Stimulated activated CD8-positive, alpha-beta memory T cell treated with anti-CD3 and anti-CD28 coated beads, Interleukin-15, amount 100 ng/mL, for 4 hours (primary cell): ENCODE measurements at places on chromosomes 1 and 21.

GRCh38 chr1:235702412-235702811 is 52.8 kb upstream of the GNG4 start:
- no peak for DNase-seq

- no peak for DNase-seq
These were observed 482.6 kb downstream of the TTLL7 start for GRCh38 chr1:83516369-83516768.

GRCh38 chr1:24440436-24440835 is 24.8 kb downstream of the NIPAL3 start:
- DNase-seq, result no peak

DNA sequence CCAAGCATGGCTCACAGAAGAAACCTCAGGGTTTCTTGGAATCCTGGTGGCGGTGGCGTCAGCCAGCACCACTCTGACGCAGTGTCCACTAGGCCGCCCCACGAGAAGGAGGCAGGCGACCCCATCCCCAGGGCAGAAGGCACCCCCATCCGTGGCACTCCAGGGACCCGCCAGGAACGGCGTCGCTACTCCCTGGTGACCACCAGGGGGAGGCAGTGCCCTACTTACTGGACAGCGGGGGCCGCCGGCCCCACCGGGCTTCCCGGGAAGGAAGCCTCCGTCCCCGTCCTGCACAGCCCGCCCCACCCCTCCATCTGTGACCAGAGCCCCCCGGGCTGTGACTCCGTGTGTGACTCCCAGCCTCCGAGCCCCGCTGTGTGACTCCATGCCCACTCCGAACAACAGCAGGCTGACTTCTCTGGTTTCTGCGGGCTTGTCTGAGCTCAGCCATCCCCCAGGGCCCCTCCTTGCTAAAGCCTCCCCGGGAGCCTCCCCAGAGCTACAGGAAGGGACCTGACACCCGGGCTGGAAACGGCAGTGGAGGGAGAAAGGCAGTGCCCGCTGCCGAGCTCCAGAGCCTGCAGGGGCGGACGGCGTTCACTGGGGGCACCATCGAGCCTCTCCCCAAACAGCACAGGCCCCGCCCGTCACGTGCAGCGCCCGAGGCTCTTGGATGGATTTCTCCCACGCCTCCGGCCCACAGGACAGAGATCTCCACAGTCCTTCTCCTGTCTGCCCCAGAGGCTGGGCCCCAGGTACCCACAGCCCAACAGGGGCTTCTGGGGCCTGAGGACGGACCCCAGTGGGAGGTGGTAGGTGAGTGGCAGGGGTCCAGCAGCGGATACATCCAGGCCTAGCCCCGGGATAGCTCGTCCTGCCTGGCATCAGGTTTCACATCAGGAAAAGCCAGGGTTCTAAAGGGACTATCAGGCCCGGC is 21.1 kb downstream of the KIF17 start:
- peak; percentile 38 for DNase-seq

DNA sequence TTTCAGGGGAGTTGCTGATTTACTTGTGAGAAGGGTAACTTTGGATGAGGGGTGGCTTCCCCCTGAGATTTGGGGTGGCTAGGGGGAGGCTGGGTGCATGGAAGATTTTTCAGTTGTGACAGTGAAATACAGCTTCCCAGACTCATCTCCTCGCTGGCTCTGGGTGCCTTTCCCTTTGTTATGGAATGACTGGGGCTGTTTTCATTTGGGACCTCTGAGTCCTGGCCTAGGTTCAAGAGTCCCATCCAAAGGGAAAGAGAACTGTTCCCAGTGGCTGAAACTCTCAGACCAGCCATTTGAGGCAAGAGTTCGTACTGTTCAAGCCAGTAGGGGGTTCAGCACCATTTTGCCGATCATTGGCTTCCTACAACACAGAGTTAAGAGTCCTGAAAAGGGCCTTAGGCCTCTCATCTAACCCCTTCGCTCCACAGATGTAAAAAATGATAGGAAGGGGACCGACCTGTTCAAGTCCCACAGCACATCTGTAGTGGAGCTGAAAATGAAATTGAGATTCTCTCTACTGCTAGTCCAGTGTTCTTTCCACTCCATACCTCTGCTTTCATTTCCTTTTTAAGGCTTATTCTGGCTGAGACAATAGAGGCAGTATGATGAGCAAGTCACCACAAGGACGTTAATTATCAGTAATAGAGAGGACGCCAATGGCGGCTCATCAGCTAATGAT is 958 bp downstream of the DDR2 start:
- no peak for DNase-seq

GRCh38 chr1:74388855-74389254 is 123.6 kb downstream of the LRRC53 start:
- DNase-seq, result no peak

- no peak for DNase-seq
These were observed 10.3 kb upstream of the VWA5B1 start for GRCh38 chr1:20280341-20280740.

DNA sequence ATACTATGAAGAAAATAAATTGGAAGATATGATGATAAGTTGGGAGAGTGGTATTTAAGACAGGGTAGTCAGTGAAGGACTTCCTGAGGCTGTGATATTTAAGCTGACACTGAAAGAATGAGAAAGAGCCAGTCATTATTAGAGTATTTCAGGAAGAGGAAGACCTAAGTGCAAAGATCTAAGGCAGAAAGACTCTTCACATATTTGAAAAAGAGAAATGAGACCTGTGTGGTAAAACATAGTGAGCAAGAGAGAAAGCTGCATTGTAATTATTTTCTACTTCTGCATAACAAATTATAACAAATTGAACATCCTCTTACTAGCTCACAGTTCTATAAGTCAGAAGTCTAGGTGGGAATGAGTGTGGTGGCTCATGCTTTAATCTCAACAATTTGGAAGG is 34.6 kb upstream of the DOCK7 start:
- no peak for DNase-seq

DNA sequence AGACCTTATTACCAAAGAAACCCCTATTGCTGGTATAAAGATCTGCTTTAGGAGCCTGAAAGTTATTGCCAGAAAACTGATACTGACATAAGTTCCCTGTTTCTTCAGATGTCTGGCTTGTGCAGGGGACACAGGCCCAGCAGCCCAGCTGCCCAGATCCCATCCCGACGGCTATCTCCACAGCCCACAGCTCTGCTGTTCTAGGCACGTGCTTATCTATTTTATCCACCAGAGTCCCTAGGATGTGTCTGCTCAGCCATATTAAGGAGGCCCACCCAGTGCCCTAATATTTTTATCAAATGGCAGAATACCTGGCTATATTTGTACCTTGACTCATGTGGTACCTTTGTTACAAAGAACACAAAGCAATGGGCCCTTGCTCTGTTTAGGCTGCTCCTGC is 58.9 kb downstream of the DDX20 start:
- no peak for DNase-seq

GRCh38 chr1:94462606-94463005 is 44.4 kb downstream of the ABCD3 start:
- no peak for DNase-seq

DNA sequence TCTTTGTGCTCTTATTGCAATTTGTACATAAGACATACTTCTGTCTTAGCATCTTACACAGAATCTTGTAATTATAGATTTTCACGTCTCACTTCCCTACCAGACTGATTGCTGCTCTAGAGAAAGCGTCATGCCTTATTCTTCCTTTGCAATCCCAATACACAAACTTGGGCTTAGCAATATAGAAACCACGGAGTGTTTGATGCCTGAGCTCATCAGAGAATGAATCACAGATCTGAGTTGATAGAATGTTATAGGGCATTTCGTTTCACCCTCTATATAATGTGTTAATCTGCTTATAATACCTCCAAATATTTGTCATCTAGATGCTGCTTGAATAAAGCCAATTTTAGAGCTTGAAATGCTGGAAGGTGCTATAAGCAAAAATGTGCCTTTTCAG is 6.6 kb downstream of the FMO1 start:
- DNase-seq, result no peak

- no peak for DNase-seq
These were observed 18.9 kb upstream of the RGS7 start for GRCh38 chr1:241375886-241376285.

GRCh38 chr1:192443616-192444015 is 126.8 kb downstream of the RGS21 start:
- no peak for DNase-seq

- no peak for DNase-seq
These were observed 231.9 kb downstream of the TNR start for GRCh38 chr1:175511496-175511895.

GRCh38 chr1:169891539-169891885 is 2.2 kb downstream of the SCYL3 start:
- no peak for DNase-seq

- DNase-seq, result no peak
These were observed 15.8 kb upstream of the SUMO3 start for GRCh38 chr21:44833663-44834062.

GRCh38 chr21:42358261-42358660 is 7.5 kb upstream of the TFF2 start:
- no peak for DNase-seq

- no peak for DNase-seq
These were observed 496.2 kb upstream of the RGS18 start for GRCh38 chr1:191662051-191662450.

GRCh38 chr21:33230545-33231324 is 997 bp downstream of the IFNAR2 start:
- DNase-seq, result no peak

- DNase-seq, result no peak
These were observed 2.0 kb downstream of the IFFO2 start for GRCh38 chr1:18954270-18955071.

GRCh38 chr1:227312361-227313025 is 5.8 kb downstream of the CDC42BPA start:
- DNase-seq, result no peak

DNA sequence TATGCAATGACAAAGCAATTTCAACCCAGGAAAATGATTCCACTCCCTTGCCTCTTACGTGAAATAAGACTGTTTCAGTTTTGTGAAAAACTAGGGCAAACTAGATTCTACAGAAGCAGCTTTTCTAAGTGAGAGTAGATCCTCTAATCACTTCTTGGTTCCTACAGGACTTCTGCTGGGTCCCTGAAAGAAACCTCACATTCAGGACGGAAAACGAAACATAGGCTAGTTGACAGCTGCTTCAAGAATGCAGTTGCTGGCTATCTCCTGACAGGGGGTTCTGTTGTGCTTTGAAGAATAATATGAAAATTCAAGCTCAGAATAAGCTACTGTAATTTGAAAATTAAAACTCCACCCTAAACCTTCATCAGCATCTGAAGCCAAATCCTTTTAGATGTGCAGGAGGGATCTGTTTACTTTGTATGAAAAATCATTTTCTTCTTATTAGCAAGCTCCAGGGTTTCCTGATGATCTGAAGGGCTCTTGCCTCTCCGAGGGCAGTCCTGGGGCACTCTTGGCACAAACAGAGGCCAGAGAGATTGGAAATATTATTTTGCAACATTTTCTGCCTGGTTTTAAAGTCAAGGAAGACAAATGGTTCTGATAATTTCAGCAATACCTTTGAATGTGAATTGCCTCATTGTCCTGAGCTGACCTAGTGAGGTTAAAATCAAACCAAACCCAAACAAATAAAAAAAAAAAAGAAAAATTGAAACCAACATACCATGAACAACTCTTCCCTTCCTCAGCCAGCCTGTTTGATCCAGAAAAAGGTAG is 55.0 kb downstream of the NTMT2 start:
- DNase-seq, result no peak

- no peak for DNase-seq
These were observed 147.1 kb downstream of the CACNA1E start for GRCh38 chr1:181630398-181630797.

DNA sequence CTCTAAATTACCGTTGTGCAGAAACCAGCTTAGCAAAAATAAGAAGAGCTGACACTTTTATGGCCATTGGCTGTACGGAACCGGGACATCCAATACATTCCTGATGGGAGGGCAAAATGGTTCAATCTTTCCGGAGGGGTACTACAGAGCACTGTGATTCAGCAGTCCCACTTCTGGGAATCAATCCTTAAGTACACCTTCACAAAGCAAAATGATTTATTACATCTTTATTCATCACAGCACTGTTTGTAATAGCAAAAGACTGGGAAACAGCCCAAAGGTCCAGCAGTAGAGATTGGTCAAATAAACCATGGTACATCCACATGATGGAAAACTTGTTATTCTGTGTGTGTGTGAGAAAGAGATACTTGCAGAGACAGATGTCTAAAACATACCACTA is 9.7 kb downstream of the GNG12 start:
- DNase-seq, result no peak

DNA sequence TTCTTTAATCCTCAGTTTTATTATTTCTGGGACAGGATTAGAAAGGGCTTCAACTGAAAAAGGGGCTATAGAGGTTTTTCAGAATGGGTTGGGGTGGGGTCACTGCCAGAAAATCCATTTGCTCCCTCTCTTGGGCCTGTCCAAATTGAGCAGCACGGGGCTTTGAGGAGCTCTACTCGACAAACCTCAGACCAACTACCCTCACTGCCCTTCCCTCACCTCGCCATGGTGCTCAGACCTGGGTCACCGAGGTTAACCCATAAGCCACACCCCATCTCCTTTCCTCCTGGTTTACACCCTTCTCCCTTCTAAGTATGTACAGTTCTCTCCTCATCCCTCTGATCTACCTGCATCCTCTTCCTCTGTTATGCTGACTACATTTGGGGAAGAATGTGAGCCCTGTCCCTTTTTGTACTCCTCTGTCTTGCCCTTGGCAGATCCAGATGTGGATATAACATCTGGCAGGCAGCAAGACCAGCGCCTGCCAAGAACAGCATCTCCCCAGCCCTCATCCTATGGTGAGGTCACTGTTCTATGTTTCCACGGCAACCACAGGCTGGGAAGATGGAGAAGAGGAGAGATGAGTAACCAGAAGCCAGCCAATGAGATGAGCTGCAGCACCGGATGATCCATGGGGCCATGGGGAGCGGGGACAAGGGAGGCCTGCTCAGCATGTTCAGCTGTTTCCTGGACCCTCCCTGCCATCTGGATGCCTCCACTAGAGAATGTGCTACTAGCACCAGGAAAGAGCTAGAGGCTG is 3.7 kb upstream of the FABP3 start:
- DNase-seq, result no peak

DNA sequence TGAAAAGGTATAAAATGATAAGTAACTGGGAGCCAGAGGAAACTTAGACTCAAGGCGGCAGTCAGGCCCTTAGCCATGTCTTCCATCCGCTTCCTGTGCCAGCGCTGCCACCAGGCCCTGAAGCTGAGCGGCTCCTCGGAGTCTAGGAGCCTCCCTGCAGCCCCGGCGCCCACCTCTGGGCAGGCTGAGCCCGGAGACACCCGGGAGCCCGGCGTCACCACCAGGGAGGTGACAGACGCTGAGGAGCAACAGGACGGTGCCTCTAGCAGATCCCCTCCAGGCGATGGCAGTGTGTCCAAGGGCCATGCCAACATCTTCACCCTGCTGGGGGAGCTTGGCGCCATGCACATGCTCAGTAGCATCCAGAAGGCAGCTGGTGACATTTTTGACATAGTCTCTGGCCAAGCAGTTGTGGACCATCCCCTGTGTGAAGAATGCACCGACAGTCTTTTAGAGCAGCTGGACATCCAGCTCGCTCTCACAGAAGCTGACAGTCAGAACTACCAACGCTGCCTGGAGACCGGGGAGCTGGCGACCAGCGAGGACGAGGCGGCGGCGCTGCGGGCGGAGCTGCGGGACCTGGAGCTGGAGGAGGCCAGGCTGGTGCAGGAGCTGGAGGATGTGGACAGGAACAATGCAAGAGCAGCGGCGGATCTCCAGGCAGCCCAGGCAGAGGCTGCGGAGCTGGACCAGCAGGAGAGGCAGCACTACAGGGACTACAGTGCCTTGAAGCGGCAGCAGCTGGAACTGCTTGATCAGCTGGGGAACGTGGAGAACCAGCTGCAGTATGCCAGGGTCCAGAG is at the start of gene BECN2:
Gene BECN2, plus strand, starts transcription at position 76 of the 803 bp plus-strand sequence. Its CDS starts 0 bp downstream, at position 76.
- no peak for DNase-seq

- DNase-seq, result no peak
These were observed 90.4 kb downstream of the INTS7 start for GRCh38 chr1:211944733-211945500.
